ENCODE measurements at places on chromosomes 4 and X. TPM values are rescaled to one million over a fixed set of nuclear protein-coding genes. Genes with fewer than 3 reads are reported as not detected.

The CXCL6 gene
- polyA plus RNA-seq = 1.6 TPM

DNA sequence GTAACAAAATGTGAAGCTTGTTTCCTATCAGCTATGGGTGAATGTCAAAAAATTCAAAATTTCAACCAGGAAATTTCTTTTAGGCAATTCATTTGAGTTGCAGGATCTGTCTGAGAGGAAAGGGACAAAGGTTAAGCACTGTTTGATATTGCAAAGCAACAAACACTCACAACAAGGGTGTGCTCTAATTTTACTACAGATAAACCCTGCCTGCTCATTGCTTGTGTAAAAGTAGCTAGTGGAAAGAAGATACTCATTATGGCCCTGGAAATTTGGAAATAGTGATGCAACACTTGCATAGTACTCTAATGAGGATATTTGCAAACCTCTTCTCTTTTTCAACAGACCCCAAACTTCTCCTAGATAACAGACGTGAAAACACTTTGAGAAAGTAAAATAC, 27.1 kb downstream of the FAM47E start:
- no peaks in the 10 kb centered on the region for H3K27me3 ChIP-seq
- DNase-seq = peak; percentile 45
- H3K4me3 ChIP-seq = no peak overlapping the region
- H3K4me1 ChIP-seq = no peaks in the 10 kb centered on the region
- no peaks in the 10 kb centered on the region for H3K36me3 ChIP-seq

The CPE gene
- polyA plus RNA-seq = 326 TPM

GRCh38 chrX:75301060-75301459, 27.2 kb downstream of the UPRT start:
- H3K27me3 ChIP-seq = no peaks in the 10 kb centered on the region
- no peak overlapping the region for H3K27ac ChIP-seq
- peaks cover 3% of the 10 kb centered on the region for H3K36me3 ChIP-seq
- H3K4me1 ChIP-seq = no peaks in the 10 kb centered on the region
- DNase-seq = no peak

The FGB gene
- polyA plus RNA-seq = 282 TPM

- no peak for DNase-seq
- no peaks in the 10 kb centered on the region for H3K4me1 ChIP-seq
- peaks cover 3% of the 10 kb centered on the region for H3K36me3 ChIP-seq
- no peak overlapping the region for H3K4me3 ChIP-seq
- H3K27me3 ChIP-seq = no peaks in the 10 kb centered on the region
These were observed 23.6 kb downstream of the CPE start for GRCh38 chr4:165402375-165402774.

DNA sequence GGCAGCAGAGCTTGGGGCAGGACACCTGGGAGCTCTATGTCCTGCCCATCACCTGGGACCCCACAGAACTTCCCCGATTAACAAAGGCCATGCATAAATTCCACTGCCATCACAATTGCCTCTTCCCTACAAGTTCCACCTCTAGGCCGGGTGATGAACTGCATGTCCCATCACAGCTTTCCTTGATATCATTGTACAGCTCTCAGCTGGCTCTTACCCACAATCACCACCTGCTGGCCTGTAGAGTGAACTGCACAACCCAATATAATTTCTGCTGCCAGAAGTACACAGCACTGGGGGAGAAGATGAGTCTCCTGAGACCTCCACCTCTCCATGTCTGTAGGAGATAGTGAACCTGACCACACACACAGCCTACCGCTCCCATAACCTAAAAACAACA, 285.0 kb upstream of the AADAT start:
- no peaks in the 10 kb centered on the region for H3K36me3 ChIP-seq
- H3K27ac ChIP-seq = no peak overlapping the region
- H3K27me3 ChIP-seq = no peaks in the 10 kb centered on the region
- no peak overlapping the region for H3K4me3 ChIP-seq

The NAP1L3 gene
- polyA plus RNA-seq = 5.1 TPM

- no peak for DNase-seq
- no peak overlapping the region for H3K4me3 ChIP-seq
- no peaks in the 10 kb centered on the region for H3K27me3 ChIP-seq
- H3K36me3 ChIP-seq = no peaks in the 10 kb centered on the region
These were observed 461.0 kb upstream of the GALNT7 start for GRCh38 chr4:172707622-172708021.

- no peaks in the 10 kb centered on the region for H3K27me3 ChIP-seq
- H3K4me1 ChIP-seq = no peaks in the 10 kb centered on the region
- no peaks in the 10 kb centered on the region for H3K36me3 ChIP-seq
- DNase-seq = no peak
- no peak overlapping the region for H3K27ac ChIP-seq
These were observed 52.0 kb upstream of the MTMR8 start for GRCh38 chrX:64447207-64447606.

The PCDH11X gene
- polyA plus RNA-seq = 0.03 TPM

DNA sequence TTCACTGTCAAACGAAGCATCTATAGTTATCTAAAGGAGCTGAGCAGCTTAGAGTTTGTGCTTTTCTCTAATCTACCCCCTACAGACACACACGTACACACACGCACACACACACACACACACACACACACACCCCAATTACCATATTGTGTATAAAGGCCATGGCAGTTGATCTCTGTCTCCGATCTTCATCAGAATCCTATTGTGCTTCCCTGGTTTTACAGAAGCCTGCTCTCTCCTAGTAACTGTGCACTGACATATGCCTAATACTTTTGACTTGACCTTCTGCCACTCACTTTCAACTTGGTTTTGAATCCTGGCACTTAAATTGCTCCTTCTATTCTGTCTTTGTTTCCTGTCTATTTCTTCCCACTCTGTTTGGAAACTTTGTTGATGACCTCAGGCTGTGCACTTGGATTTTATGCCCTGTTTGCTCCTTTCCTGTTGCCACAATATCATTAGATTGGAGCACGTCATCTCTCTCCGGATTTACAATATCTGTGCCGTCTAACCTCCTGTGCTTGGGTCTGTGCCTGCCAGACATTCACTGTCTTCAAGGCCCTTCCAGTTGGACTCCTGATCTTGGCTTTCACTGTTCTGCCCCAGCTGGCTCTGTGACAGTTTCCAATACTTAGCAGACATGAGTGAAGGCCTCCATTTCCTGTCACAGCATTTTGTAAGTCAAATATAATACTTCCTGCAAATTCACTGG, 928.1 kb downstream of the FAT4 start:
- no peak for DNase-seq
- no peak overlapping the region for H3K27ac ChIP-seq
- H3K36me3 ChIP-seq = no peaks in the 10 kb centered on the region
- no peak overlapping the region for H3K4me3 ChIP-seq
- no peaks in the 10 kb centered on the region for H3K4me1 ChIP-seq
- H3K27me3 ChIP-seq = no peaks in the 10 kb centered on the region

GRCh38 chrX:13339607-13340006, 19.8 kb upstream of the ATXN3L start:
- H3K4me1 ChIP-seq = no peaks in the 10 kb centered on the region
- H3K36me3 ChIP-seq = no peaks in the 10 kb centered on the region
- DNase-seq = peak; percentile 2

DNA sequence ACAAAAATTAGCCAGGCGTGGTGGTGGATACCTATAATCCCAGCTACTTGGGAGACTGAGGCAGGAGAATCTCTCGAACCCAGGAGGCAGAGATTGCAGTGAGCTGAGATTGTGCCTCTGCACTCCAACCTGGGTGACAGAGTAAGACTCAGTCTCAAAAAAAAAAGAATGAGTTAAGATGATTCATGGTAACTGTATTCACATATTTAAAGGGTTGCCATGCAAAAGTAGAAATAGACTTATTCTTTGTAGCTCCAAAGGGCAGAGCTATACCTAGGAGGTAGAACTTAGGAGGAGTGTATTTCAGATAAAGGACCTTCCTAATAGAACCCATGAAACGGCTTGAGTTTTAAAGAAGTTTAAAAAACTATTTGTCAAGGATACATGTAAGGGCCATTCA, 104.3 kb upstream of the IL13RA1 start:
- no peaks in the 10 kb centered on the region for H3K36me3 ChIP-seq
- H3K4me3 ChIP-seq = no peak overlapping the region
- DNase-seq = no peak
- H3K27me3 ChIP-seq = no peaks in the 10 kb centered on the region
- no peak overlapping the region for H3K27ac ChIP-seq
- no peaks in the 10 kb centered on the region for H3K4me1 ChIP-seq

DNA sequence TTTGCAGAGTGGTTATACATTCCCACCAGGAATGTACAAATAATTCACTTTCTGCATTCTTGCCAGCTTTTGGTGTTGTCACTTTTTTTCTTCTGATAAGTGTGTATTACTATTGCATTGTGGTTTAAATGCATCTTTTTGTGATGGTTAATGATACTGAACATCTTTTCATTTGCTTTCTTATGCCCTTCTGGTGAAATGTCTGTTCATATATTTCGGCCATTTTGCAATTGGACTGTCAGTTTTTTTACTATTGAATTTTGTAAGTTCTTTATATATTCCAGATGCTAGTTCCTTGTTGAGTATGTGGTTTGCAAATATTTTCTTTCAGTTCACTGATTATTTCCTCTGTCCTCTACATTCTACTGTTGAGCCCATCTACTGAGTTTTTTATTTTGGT, 19.4 kb upstream of the BMP2K start:
- H3K27ac ChIP-seq = no peak overlapping the region
- no peak overlapping the region for H3K4me3 ChIP-seq
- H3K27me3 ChIP-seq = no peaks in the 10 kb centered on the region
- no peaks in the 10 kb centered on the region for H3K4me1 ChIP-seq
- DNase-seq = no peak

DNA sequence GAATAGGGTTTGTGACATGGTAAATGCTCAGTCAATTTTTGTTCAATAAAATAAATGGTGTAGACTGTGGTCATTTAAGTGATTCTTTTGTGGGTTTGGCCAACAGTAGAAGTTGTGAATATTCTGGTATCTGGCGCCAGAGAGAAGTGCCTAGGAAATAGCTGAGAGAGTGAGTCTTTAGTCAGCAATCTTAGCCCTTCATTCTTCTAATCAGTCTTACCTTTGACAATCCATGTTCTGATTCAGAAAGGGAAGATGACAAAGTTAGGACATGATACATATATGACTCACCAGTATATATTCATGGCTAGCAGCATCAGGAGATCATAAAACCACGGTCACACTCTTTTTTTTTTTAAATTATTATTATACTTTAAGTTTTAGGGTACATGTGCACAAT, 141.8 kb upstream of the PCDH18 start:
- no peaks in the 10 kb centered on the region for H3K36me3 ChIP-seq
- H3K27me3 ChIP-seq = no peaks in the 10 kb centered on the region
- no peak overlapping the region for H3K4me3 ChIP-seq

The SPACA5 gene
- not detected for polyA plus RNA-seq

DNA sequence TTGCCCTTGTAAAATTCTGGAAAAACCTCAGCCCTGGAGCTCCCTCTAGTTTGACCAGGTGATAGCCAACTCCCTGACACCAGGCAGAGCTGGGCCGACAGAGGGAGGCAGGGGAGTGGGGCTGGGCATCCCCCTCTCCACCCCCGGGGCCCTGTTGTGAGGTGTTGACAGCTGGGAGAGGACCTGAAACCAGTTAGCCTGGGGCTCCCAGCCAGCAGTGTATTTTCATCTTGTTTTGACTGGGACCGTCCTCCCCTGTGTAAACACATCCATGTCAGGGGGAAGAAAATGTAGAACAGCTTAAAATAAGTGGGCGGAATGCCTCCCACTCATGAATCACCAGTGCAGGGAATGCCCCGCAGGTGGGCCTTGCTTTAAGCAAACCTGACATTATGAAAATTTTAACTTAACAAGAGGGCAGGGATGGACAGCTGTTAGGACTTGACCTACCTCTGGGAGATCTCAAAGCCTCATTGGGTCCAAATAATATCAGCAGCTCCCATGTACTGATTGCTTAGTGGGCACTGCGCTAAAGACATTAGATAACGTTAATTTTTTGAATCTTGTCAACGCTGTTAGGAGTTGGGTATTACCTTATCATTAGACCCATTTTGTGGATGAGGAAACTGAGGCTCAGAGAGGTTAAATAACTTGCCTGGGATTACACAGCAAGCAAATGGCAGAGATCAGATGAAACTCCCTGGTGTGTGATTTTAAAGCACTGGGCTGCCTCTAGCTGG, 45.9 kb downstream of the TSC22D3 start:
- peaks cover 3% of the 10 kb centered on the region for H3K4me1 ChIP-seq
- H3K36me3 ChIP-seq = no peaks in the 10 kb centered on the region
- H3K27ac ChIP-seq = no peak overlapping the region
- no peak overlapping the region for H3K4me3 ChIP-seq
- H3K27me3 ChIP-seq = no peaks in the 10 kb centered on the region

DNA sequence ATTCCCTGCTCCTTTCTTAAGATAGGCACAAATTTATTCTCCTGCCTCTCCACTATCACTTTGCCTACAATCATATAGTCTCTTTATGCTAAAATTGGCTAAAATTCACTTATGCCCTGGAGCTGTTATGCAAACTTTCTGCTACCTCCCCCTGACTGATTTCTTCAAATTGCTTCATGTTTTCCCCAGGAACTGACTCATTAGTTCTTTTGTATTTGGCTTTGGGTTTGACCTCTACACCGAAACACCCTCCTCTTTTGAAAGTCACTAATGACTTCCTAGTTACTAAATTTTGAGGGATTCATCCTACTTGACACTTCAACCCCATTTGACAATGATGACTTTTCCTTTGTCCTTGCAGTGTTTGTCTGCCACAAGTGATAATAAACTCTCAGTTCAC, 222.6 kb downstream of the NDST4 start:
- H3K4me1 ChIP-seq = no peaks in the 10 kb centered on the region
- H3K27ac ChIP-seq = no peak overlapping the region
- no peaks in the 10 kb centered on the region for H3K36me3 ChIP-seq
- H3K4me3 ChIP-seq = no peak overlapping the region
- DNase-seq = no peak
- no peaks in the 10 kb centered on the region for H3K27me3 ChIP-seq

GRCh38 chrX:4935401-4935800, 1222.0 kb upstream of the PRKX start:
- DNase-seq = no peak
- H3K4me3 ChIP-seq = no peak overlapping the region
- no peaks in the 10 kb centered on the region for H3K36me3 ChIP-seq
- H3K27me3 ChIP-seq = no peaks in the 10 kb centered on the region
- H3K4me1 ChIP-seq = no peaks in the 10 kb centered on the region

GRCh38 chrX:94545722-94546121, 871.7 kb downstream of the FAM133A start:
- no peak overlapping the region for H3K4me3 ChIP-seq
- no peaks in the 10 kb centered on the region for H3K4me1 ChIP-seq
- no peaks in the 10 kb centered on the region for H3K36me3 ChIP-seq
- no peaks in the 10 kb centered on the region for H3K27me3 ChIP-seq
- H3K27ac ChIP-seq = no peak overlapping the region

DNA sequence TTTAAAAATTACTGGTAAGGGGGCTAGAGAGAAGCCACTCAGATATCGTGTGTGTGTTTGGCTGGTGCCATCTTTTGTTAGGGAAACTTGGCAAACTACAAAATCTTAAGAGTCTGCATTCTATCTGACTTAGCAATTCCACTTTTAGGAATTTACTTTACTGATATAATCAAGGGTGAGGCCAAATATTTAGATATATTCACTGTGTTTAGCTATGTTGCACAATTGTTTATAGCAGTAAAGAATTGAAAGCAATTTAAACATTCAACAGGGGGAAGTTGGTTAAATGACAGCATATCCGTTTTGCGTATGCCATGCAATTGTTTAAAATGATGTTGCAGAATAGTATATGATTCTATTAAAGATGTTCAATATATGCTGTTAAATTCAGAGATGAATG, 6.4 kb upstream of the HERC3 start:
- H3K4me3 ChIP-seq = no peak overlapping the region
- no peak overlapping the region for H3K27ac ChIP-seq
- H3K27me3 ChIP-seq = no peaks in the 10 kb centered on the region
- H3K4me1 ChIP-seq = no peaks in the 10 kb centered on the region
- no peaks in the 10 kb centered on the region for H3K36me3 ChIP-seq

The STATH gene
- not detected for polyA plus RNA-seq

The PNMA6A gene
- 12.0 TPM for polyA plus RNA-seq

All from small intestine (tissue), 16 donors.